ENCODE measurements at places on chromosomes 4 and X.

GRCh38 chrX:142502441-142502840 lies 297.4 kb upstream of the MAGEC2 start:
- no peak for DNase-seq

GRCh38 chr4:174210952-174211490 lies 72.4 kb downstream of the FBXO8 start:
- no peak for DNase-seq

GRCh38 chr4:159384632-159385031 lies 281.8 kb downstream of the RAPGEF2 start:
- no peak for DNase-seq

- DNase-seq, result no peak
Observed at GRCh38 chr4:184662236-184662635, 12.7 kb downstream of the PRIMPOL start.

DNA sequence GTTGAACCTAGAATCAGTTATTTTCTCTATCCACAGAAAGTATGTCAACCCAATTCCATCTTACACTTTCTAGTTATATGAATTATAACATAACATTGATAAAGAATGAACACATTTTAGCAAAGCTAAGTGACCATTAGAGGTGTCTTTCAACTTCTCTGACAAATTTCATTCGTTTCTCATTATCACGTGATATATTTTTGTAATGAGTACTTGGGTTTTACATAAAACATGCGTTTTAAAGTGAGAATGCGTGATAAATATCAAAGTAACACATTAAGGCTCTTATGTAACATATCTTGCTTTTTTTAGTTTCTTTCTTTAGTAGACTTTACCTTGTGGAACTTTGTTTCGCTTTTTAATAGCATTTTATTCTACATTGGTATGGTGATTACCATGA lies 1715.1 kb upstream of the IGFBP7 start:
- no peak for DNase-seq

GRCh38 chr4:114041117-114041475 lies 61.6 kb upstream of the ARSJ start:
- no peak for DNase-seq

DNA sequence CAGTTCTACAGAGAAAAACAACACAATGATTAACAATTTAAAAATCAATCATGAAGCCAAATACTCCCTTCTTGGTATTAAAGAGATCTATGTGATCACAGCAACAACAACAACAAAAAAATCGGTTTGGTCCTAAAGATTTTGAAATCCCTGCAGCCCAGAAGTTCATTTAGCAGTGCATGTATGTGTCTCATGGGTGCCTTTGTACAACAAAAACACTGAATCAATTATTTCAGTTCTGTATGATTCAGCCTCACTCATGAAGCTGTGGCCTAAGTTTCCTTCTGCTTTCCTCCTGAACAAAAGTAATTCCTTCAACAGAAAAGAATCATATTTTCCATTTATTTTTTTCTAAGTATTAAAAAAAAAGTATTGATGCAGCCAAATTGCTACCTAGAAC lies 393.4 kb upstream of the NDST3 start:
- no peak for DNase-seq

GRCh38 chrX:46549914-46550313 lies 4.7 kb upstream of the ZNF674 start:
- no peak for DNase-seq

DNA sequence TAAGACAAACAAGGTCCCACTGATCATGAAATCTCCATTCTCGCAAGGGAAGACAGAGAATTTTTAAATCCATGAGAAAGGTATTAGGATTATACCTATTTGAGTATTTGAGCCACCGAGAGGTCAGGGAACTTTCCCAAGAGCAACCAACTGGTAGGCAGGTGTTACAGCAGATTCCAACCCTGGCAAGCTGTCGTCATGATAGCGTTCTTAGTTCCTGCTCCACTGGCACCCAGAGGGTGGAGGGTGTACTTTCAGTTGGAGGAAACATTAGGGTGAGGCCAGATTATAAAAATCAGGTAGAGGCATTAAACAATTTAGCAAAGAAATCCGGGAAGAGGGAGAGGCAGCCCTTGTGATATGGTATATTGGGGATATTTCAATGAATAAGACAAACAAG lies 23.3 kb downstream of the COQ2 start:
- no peak for DNase-seq

DNA sequence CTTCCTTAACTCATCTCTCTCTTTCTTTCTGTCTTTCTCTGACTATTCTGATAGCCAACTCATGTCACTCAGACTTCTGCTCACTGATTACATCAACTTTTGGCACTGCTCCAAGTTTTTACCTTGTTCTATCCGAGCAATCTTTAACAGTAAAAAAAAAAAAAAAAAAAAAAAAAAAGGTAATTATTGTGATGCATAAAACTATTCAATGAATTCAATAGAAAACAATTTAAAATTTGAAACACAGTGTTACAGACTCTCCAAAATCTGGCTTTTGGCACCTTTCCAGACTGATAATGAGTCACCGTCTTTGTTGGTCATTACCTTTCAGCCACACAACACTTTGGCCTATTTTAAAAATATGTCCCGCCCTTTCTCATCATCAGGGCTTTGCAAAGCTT lies 229.5 kb downstream of the GALNTL6 start:
- DNase-seq, result no peak

- DNase-seq, result no peak
Observed at GRCh38 chrX:134251241-134251640, 14.3 kb downstream of the CCDC160 start.

DNA sequence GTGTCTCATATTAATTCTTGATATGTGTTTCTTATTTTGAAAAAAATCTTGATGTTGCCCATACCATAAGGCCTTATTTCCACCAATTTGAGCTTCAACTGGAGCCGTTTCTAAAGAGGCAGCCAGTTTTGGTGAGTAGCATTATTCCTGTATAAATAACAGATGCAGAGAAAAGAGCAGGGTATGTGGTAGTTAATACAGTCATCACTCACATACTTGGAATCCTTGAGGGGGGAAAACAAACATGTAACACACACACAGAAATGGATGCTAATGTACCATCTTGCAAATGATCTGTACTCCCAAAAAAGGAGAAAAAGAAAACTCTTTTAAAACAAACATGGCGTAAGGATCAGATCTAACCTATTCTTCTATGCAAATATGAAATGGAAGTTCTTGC lies 389.7 kb downstream of the GPM6A start:
- no peak for DNase-seq

DNA sequence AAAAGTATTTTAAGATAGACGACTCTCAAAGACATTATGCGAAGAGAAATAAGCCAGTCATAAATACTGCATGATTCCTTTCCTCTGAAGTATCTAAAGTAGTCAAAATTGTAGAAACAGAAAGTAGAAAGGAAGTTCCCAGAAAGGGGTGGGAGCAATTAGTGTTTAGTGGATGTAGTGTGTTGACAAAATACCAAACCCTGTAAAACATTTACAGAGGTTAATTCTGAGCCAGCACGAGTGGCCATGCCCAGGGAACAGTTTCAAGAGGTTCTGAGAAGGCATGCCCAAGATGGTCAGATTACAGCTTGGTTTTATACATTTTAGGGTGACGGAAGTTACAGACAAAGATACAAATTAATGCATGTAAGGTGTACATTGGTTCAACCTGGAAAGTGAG lies 34.4 kb upstream of the SLC25A4 start:
- no peak for DNase-seq

DNA sequence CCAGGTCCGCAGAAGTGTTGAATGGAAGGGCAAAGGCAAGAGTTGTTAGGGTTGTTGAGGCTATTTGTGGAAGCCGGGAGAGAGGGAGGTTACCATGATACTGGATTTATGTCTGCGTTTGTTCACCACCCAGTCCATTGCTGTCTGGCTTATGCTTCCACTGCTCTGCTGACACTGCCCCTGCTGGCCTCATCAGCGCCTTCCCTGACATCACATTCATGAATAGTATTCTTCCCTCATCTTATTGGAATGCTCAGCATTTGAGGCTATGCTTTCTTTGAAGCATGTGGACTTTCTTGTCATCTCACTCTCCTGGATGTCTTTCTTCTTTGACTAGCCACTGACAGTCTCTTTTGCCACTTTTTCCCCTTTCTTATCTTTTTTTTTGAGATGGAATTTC lies 10.3 kb downstream of the GNL3L start:
- DNase-seq, result no peak

- no peak for DNase-seq
Observed at GRCh38 chr4:138859254-138859653, 156.3 kb upstream of the NOCT start.

GRCh38 chrX:56763556-56764152 lies 34.6 kb downstream of the NBDY start:
- peak; percentile 21 for DNase-seq

All from activated CD4-positive, alpha-beta T cell treated with anti-CD3 and anti-CD28 coated beads, Interleukin-2, amount 10 ng/mL, durations not matched to agents 7 days and 5 days (primary cell).